ENCODE measurements at places on chromosomes 6 and 20.

- no peak for DNase-seq
These were observed 24.2 kb downstream of the PDRG1 start for GRCh38 chr20:31927627-31928159.

GRCh38 chr6:2839195-2839981 is 2.3 kb downstream of the SERPINB1 start:
- peak; percentile 80 for DNase-seq

DNA sequence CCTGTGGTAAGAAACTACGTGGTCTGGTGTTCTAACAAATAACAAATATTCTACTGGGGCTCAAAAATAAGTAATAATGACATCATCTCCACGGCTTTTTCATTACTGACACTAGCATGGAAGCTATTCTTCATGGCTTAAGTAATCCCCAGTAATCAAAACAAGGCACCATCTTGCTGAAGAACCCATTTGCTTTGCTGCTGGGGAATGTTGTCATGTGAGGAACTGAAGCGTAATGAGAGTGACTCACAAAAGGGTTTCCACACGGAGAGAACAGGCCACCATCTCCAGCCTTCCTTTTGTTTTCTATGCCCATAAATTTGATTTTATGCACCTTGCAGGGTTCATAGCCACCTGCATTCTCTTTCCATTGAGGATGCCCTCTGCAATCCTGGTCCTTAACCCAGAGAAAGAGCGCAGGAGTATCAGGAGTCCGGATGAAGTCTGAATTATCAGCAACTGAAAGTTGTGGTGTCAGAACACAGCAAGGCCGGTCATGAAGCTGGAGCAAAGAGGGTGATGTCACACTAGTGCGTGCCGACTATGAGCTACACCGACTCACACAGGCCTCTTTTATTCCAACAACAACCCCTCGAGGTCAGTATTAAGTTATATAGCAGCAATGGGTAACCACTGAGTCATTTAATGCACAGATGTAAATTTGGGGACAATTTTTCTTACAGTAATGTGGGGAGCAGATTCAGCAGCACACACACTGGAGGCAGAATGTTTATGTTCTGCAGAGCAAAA is 173.7 kb upstream of the SSTR4 start:
- DNase-seq = no peak

DNA sequence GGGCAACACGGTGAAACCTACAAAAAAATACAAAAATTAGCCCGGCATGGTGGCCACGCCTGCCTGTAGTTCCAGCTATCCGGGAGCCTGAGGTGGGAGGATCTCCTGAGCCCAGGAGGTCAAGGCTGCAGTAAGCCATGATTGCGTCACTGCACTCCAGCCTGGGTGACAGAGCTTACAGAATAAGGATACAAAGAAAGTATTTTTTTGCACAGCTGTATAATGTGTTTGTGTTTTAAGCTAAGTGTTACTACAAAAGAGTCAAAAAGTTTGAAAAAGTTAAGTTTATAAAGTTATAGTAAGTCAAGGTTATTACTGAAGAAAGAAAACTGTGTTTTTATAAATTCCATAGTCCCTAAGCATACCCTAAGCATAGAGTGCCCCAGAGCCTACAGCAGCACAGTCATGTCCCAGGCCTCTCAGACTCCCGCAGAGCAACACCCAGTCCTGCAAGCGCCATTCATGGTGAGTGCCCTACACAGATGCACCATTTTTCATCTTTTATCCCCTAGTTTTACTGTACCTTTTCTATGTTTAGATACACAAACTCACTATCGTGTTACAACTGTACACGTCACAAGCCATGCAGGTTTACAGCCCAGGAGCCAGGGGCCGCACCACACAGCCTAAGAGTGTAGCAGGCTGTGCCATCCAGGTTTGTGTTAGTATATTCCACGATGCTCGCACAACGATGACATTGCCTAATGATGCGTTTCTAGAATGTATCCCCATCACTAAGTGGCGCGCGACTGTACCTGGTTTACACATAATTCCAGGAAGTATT is 22.4 kb downstream of the TAF4 start:
- DNase-seq = no peak

DNA sequence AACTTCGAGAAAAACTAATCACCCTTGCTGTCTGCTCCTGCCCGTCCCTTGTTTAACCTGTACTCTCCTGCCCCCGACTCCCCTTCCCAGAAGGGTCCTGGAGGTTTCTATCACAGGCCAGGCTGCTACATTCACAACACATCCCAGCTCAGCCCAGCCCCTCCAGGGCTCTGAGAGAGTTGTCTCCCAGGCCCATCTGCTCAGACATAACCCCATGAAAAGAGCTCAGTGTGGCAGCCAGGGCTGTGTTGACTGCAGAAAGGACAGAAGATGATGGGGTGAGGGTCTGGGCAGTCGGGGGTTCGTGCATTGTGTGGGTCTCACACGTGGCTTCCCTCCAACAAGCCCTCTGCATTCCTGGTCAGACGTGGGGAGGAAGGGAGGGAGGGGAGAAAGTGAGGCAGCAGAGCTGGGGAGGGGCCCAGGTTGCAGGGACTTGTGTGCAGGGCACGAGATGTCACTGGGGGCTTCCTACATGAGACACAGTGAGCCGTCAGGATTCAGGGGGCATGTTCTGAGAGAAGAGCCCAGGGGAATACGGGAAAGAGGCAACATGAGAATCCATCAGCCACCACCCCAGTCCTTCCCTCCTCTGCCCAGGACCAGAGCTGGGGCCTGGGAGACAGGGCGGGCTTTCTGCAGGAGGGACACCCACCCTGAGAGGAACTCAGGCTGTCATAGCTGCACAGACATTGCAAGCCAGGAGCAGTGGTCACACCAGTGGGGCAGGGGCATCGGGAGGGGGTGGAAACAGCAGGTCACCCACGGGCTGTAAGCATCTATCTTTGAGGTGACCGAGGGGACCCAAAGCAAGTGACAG is 372.9 kb downstream of the PREX1 start:
- no peak for DNase-seq

- DNase-seq = no peak
These were observed 91.7 kb upstream of the AKAP12 start for GRCh38 chr6:151148111-151148510.

- no peak for DNase-seq
These were observed 39.2 kb downstream of the KIF3B start for GRCh38 chr20:32316667-32317066.

DNA sequence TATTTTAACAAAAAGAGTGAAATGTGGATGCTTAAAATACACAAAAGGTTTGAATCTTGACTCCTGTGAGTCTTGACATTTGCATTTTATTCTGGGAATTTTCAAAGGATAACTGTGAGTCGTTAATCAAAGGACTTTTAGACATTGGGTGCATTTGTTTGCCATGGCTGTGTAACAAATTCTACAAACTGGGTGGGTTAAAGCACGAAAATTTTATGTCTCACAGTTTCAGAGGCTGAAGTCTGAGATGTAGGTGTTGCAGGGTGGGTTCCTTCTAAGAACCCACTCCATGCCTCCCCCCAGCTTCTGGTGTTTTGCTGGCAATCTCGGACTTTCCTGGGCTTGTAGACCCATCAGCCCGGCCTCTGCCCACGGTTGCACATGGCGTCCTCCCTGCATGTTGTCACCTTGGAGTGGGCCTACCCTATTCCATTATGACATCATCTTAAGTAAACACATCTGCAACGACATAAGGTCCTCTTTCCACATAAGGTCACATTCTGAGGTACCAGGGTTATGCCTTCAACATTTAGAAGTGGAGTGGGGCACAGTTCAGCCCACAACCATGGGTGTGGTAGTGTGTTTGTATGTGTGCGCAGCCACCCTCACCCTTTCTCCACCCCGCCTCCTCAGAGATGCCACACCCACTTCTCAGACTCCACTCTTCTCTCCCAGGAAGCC is 113.1 kb downstream of the FOXA2 start:
- no peak for DNase-seq

GRCh38 chr6:166541876-166542579 is 44.5 kb downstream of the RAMACL start:
- DNase-seq = no peak

- DNase-seq = no peak
These were observed 382.7 kb downstream of the UTRN start for GRCh38 chr6:144667532-144668503.

- DNase-seq = no peak
These were observed 81.4 kb downstream of the DLL1 start for GRCh38 chr6:170209354-170210025.

- no peak for DNase-seq
These were observed 96.1 kb upstream of the KCNG1 start for GRCh38 chr20:51118985-51119527.

- DNase-seq = no peak
These were observed 237.8 kb downstream of the SYNE1 start for GRCh38 chr6:152399399-152399798.

DNA sequence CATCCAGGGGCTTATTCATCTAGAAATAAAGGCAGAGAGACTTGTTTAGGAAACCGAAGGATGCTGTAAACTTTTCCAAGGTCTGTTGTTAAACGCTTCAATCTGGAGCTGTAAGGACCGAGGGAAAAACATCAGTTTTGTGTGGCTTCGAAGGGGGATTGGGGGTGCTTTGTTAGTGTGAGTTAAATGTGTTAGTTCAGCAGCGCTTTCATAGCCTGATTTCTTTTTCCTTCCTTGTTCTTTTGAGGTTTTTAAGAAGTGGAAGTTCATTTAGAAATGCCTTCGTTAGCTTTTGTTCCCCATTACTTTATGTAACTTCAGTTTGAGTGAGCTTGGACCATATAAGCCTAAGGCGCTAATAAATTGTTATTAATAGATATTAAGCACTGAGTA is 1.5 kb downstream of the ANKS1A start:
- no peak for DNase-seq

- DNase-seq = no peak
These were observed 80.1 kb upstream of the ID4 start for GRCh38 chr6:19757036-19757435.

DNA sequence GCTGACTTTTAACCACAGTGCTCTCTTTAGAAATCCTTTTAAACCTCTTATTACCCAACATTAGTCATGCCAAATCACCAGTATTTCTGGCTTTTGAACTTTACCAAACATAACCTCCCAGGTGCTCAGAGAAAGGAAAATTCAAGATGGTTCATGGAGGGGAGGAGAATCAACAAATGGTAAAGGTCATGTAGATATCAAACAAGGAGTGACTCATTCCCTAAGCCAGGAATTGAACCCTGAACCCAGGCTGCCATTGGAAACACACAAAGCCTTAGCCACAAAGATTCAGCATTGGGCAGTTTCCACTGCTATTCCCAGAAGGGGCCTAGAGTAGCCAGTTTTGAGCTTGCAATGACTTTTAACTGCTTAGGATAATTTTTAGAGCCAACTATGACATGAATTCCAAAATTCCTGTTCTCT is 21.6 kb upstream of the ENTPD6 start:
- no peak for DNase-seq

- DNase-seq = no peak
These were observed 8.6 kb upstream of the STX16 start for GRCh38 chr20:58642441-58642840.

GRCh38 chr6:169185011-169185521 is 68.6 kb downstream of the THBS2 start:
- DNase-seq = no peak

GRCh38 chr6:66321017-66321416 is 614.0 kb upstream of the EYS start:
- DNase-seq = no peak

- DNase-seq = no peak
These were observed 95.9 kb upstream of the IYD start for GRCh38 chr6:150272976-150273315.

DNA sequence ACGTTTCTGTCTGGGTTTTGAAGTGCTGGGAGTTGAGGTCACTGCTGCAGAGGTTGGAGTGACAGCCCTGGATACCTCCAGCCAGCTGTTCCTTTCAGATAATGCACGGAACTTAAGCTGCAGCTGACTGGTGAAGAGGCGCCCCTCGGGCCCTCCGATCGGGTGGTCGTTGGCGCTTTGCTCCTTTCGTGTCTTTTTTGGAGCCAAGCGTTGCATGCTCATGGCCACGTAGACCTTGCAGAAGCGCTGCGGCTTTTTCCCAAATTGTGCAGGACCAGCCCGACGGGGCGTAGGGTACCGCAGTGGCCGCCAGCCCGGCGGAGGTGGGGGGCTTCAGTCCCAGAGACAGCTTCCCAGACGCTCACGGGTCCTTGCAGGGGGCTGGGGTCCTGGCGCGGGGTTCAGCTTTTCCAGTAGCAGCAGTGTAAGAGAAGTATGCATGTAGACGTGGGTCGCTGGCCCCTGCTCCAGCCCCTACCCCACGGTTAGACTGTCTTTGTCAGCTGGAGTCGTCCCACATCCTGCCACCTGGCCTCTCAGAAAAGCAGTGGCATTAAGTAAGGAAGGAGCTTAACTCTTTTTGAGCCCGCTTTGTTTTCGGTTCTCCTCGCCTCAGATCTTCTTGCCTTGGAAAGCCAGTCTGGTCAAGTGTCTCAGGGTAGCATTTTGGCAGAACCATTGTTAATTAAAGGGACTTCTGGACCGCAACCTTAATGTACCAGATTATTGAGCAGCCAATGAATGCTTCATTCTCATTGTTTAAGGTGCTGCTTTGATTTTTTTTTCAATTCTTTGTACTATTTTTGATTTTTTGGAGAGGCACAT is 838 bp downstream of the TNFAIP3 start:
- DNase-seq = peak; percentile 35

All from HAP-1 (cell line).